ENCODE measurements at places on chromosomes 3 and 15.

GRCh38 chr3:15297608-15298350 is 34.6 kb downstream of the SH3BP5 start:
- no peak for DNase-seq

DNA sequence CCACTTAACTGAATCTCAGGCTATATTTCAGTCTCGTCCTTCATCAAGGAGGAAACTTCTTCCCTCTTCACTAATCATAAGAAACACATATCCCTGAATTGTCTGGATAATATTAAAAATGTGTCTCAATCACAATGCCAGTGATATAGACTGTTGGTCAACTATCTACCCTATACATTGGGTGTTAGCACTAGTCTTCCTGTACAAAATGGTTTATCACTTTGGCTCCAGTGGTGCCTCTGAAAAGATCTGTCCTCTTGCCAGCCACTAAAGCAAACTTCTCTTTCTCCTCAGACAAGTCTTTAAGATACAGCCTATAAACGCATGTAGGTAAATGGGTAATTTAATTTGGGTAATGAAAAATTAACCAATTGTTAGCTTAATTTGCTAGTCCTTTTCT is 156.6 kb downstream of the MECOM start:
- no peak for DNase-seq

DNA sequence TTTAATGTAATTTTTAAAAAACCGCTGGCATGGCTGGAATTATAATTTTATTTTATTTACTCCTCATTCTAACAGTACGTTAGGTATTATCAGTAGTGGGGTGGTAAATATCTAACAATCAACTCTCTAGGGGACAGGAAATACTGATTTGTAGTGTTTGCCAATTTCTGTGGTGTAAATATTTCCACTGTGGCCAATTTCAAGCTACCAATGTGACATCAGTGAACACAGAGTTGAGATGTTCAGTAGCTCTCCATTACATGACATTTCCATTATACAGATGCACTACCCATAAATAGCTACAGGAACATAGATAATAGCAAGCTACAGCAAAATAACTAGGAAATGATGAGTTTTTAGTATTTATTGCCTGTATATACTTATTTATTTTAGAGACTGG is 10.0 kb upstream of the ARL8B start:
- DNase-seq = no peak

DNA sequence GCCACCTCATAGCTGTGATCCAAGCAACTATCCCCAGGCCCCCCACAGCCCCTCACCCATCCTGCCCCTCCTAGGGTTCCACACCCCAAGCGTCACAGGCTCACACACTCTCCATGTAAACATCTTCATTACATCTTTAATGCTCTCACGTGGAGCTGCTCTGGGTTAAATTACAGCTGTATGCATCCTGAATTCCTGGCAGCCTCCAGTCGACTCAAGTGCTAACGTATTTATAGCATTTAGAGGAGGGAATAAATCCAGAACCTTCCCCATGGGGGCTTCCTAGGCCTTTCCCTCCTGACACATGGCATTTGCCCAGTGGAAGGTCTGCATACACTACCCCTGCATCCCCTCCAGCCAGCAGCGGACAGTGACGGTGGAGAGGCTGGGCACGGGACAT is 9.6 kb downstream of the C3orf18 start:
- no peak for DNase-seq

DNA sequence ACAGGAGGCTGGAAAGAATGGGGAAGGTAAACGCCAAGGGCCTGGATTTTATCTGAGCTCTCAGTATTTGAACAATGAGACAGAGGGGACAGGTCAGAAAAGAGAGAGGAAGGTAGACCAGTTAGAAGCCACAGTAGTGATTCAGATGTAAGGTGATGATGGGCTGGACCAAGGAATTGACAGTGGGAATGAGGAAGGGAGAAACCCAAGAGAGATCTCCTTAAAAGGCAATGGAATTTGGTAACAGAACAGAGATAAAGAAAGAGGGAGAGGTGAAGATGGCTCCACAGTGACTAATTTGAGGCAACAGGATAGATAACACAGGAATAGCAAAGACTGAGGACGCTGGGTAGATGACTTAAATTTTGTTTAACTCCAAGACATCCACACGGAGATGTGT is 11.4 kb upstream of the HEG1 start:
- DNase-seq = no peak

GRCh38 chr3:72445827-72446217 is 402.4 kb downstream of the SHQ1 start:
- no peak for DNase-seq

DNA sequence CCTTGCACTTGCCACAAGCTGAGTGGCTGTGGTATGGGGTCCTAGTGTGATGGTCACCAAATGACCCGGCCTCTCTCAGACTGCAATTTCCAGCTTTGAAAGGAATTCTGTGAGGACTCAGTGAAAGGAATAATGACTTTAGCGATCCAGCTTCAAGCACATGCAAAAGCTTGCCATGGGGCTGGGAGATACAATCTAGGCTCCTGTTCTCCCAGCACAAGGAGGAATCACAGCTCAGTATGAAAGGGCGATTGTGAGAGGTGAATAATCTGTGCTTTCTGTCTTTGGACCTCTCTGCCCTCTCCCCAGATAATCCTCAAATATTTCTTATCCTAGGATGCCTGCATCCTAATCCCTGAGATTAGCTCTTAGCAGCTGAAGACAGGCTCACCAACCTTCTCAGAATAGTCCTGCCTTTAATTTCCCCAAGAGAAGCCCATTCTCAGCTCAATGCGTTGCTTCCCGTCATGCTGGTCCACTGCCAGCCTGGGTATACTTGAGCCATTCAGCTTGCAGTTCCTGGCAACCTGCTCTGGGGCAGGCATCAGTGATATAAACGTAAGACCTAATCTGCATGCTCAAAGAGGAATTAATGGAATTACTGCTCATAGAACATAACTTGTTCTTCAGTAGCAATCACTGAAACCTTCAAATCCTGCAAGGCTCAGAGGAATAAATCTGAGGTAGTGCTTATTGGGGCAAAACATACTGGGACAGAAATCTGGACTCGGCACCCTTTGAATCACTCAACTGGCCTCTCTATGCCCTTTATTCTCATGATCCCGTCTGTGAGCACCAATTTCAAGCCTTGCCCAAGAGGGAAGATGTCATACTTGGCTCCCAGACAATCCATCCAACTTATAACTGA is 15.1 kb downstream of the TLNRD1 start:
- no peak for DNase-seq

- DNase-seq = no peak
Measured at GRCh38 chr3:153443961-153444360, 281.9 kb downstream of the RAP2B start.

- no peak for DNase-seq
Measured at GRCh38 chr15:69760258-69760845, 307.7 kb downstream of the RPLP1 start.

DNA sequence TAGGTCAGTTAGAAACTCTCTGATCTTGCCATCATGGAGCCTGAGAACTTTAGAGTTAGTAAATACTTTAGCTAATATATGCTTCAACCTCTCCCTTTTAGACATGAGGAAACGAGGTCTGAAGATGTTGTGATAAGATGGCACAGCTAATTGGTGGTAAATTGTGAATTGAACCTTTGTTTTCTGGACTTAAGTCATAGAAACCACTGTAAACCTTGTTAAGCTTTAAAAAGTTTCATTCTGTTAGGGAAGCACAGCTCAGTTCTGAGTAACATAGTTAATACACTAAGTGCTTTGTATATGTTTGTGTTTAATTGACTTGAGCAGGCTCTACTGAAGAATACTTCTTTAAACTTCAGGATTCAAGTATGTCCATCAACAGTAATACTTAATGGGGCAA is 108.6 kb downstream of the AKAP13 start:
- no peak for DNase-seq

GRCh38 chr3:114635878-114636277 is 342.1 kb downstream of the TIGIT start:
- no peak for DNase-seq

DNA sequence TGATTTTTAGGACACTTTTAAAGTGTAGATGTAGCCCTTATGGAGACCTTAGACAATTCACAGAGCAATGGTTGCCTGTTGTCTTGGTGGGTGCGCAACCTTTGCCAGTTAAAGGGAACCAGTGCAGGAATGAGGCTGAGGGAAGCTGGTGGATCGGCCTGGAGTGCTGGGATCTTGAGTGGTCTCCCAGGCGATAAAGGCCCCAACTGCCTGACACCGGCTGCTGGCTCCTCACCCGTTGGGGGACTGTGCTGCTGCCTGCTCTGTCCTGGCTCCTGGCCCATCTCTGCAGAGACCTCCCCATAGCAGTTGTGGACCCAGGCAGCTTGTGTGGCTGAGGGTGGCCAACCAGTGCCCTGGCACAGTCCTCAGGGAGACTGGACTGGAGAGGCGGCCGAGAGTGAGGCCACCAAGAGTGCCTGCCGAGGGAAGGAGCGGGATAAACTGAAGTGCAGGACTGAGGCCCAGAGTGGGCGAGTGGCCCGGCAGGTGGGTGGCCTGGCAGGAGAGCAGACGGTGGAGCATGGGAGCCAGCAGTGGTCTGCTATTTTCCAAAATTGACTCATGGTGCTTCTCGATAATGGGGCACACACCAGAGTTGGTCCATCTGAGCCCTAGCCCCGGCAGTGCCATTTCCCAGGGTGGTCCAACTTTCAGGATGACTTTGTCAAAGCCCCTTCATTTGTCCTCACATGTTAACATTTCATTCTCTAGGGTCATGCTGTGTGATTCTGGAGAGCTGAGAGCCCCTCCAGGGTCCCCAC is 2.1 kb downstream of the ALDH1A3 start:
- no peak for DNase-seq

- no peak for DNase-seq
Measured at GRCh38 chr15:60272623-60273022, 125.2 kb downstream of the ANXA2 start.

- DNase-seq = peak; percentile 79
Measured at GRCh38 chr3:46065294-46065705, 38.0 kb upstream of the XCR1 start.

DNA sequence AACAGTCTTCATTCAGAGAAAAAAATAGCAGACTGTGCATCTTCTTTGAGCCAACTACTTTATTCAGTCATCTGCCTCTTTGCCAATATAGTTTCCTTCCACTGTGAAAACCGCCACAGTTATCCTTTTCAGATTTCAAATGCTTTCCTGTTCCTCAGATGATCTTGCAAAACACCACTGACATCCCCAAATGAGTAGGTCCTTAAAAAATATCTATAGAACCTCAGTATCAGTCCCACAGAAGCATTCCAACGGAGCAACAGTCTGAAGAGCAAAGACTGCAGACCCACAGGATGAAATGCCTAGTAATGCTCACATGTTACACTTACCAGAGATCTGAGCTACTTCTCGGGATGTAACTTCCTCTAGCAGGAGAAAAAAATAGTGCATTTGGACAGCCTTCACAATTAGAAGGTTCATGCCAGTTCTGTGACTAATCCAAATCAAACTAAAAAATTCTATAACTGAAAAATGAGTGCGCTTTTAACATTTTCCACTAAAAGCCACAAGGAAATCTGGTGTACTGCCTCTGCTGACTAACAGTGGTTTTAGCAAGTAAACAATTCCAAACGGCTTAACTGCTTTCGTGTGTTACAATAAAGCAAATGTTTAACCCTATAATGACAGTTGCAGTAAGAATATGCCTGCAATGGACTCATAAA is at the start of gene ANKRD28:
ANKRD28 (minus strand) TSS at position 338 of the 662 bp plus-strand sequence. CDS start 1,458 bp downstream, outside the sequence.
- no peak for DNase-seq
